ENCODE measurements at places on chromosomes 11 and 22.

GRCh38 chr22:50274311-50274710 is 4.1 kb upstream of the MAPK11 start:
- DNase-seq = peak; percentile 57

DNA sequence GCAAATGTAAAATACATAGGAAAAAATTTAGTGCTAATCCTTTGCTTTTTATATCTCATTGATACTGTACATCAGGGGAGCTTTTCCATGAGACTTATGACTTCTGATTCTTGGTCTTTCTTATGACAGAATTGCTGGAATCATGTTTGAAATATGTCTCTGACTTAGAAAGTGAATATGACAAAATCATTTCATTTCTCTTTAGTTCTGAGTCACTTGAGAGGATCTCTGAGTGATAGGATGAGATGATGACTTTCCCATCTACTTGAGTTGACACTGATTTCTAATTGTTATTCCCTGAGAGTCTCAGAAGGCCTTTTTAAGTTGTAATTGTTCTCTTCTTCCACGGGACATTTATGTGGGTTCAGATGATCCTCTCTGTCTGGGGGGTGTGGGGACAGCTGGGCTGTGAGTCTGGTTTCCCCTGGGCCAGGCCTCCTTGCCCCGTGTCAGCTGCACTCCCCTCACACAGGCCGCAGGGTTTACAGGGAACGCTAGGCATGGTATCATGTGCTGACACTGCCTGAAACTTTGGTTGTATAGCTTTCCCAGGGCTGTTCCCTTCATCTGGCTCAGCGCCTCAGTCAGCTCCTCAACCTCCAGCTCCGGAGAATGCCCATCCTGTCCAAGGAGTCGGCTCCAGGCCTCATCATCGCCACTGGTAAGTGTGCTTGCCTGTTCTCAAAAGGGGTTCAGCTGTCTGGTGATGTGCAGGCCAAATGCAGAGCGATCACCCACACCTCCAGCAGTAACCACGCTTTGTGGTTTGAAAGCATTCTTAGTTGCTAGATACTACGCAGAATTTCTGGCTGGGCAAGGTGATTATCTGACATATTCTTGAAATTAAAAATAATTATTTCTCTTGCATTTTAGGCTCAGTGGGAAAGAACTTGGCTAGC is 69.5 kb upstream of the SORL1-AS1 start:
- no peak for DNase-seq

DNA sequence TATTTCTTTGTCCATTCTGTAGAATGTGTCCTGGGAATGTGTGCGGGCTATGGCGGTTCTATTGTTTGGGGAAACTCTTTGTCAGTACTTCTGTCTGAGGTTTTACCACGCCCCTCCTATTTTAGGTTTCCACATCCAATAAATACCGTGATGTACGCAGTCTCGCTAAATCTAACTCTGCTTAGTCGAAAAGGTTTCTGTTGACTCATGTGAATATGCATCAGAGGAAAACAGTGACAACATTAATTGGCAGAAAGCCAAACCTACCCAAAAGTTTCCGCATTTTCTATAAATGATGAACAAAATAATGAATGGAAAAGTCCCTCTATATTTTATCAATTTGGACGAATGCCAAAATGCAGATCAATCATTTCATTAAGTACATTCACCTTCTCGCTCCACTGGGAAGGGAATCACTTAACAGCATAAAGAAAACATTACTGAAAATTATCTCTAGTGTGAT is 143.4 kb downstream of the MAML2 start:
- DNase-seq = peak; percentile 75

- no peak for DNase-seq
Observed at GRCh38 chr22:30397656-30398635, 1.1 kb downstream of the SEC14L2 start.
